Bronchial epithelial cell (primary cell): ENCODE measurements at places on chromosomes 16 and 17. TPM values are rescaled to one million over a fixed set of nuclear protein-coding genes. Genes with fewer than 3 reads are reported as not detected.

Gene WFIKKN2
- not detected in 2 replicates for total RNA-seq

Gene ACSM5
- total RNA-seq = not detected in 2 replicates

Gene CTRB2
- total RNA-seq = not detected in 2 replicates

Gene KRTAP2-3
- not detected in 2 replicates for total RNA-seq

Gene DCTPP1
- total RNA-seq = 11.5 and 30.3 TPM in 2 replicates

Gene DOC2A
- not detected in 2 replicates for total RNA-seq

Gene SEPTIN1
- under 0.01 TPM in 1 of 2 replicates, not detected in the other for total RNA-seq

Gene ATP2A1
- total RNA-seq = under 0.01 and 0.13 TPM in 2 replicates
